ENCODE measurements at places on chromosomes 2 and 18. TPM values are rescaled to one million over a fixed set of nuclear protein-coding genes. Genes with fewer than 3 reads are reported as not detected.

The DLX1 gene
- polyA plus RNA-seq: 0.16 TPM

The TUBB8B gene
- polyA plus RNA-seq: 1.5 TPM

The ATP6V1C2 gene
- 0.70 TPM for polyA plus RNA-seq

GRCh38 chr2:151103551-151103950 lies 158.1 kb downstream of the RBM43 start:
- DNase-seq: no peak

- no peak for DNase-seq
Observed at GRCh38 chr2:127429844-127430425, 11.7 kb downstream of the PROC start.

DNA sequence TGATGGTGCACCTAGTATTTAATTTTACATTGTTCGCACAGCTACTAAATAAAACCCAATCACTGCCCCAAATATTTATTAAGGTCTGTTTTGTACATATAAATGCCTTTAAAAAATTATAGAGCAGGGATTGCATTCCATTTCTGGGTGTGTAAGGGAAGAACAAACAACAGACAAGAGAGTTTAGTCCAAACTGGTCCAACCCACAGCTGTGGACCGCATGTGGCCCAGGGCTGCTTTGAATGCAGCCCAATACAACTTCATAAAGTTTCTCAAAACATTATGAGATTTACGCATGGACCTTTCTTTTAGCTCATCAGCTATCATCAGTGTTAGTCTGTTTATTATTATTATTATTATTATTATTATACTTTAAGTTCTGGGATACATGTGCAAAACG lies 114.8 kb upstream of the LRATD1 start:
- no peak for DNase-seq

DNA sequence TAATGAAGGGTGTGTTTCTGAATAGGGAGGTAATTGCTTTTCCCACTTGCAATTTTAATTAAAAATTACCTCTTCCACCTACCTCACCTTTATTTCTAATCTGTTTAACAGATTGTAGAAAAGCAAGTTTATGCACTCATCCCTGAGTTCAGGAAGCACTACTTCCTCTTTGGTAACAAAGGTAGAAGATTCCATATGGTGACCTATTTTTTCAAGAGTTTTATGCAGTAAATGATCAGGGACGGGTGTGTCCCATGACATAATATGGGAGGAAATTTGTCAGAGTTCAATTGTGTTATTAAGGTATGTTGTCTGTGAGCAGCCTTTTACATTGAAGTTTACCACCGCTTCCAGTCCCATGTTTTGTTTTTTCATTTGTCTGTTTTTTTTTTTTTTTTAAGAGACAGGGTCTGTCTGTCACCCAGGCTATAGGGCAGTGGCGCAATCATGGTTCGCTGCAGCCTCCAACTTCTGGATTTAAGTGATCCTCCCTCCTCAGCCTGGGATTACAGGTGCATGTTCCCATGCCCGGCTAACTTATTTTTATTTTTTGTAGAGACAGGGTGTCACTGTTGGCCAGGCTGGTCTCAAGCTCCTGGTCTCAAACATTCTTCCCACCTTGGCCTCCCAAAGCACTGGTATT lies 68.2 kb downstream of the ASAP2 start:
- no peak for DNase-seq

All from spleen (tissue), 13 donors.